ENCODE measurements at places on chromosomes 12 and 14.

GRCh38 chr14:59677771-59678231 lies 101.2 kb upstream of the CCDC175 start:
- no peak for DNase-seq

DNA sequence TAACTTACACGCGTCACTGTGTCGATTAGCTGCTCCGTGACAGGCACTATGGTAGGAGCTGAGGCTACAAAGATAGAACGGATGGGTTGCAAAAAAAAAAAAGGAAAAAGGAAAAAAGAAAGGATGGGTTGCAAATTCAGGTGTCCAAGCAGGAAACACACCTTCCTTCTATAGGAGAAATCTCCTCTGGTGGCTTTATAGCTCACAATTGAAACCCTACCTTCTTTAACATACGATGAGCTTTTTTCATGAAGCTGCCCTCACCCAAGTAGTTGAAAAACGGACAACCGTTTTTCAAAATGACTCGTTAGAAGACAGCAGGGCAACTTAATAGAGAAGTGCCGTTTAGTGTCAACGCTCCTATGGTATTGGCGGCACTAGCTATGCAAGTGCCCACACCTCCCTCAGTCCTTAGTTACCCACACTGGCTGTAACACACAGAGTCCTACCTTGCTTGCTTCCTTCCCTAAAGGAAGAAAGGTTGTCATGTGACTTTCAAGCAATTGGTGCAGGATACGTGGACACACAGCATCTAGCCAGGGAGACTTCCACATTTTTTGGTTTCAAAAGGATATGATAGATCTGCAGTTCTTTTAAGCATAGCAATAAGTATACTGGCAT lies 682 bp upstream of the TRIP11 start:
- DNase-seq: peak; percentile 9

DNA sequence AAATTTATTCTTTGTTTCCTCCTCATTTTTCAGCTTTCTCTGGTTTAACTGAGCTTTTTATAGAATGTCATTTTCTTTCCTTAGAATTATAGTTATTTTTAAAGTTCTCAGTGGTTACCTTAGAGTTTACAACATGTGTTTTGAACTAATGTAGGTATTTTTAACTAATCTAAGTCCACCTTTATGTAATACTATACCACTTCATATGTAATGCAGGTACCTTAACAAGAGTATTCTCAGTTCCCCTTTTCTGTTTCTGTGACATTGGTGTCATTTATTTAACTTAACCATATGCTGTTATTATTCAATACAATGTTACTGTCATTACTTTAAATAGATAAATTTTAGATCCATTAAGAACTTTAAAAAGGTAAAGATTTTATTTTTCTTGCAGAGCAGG lies 30.3 kb upstream of the KCNC2 start:
- DNase-seq: no peak

DNA sequence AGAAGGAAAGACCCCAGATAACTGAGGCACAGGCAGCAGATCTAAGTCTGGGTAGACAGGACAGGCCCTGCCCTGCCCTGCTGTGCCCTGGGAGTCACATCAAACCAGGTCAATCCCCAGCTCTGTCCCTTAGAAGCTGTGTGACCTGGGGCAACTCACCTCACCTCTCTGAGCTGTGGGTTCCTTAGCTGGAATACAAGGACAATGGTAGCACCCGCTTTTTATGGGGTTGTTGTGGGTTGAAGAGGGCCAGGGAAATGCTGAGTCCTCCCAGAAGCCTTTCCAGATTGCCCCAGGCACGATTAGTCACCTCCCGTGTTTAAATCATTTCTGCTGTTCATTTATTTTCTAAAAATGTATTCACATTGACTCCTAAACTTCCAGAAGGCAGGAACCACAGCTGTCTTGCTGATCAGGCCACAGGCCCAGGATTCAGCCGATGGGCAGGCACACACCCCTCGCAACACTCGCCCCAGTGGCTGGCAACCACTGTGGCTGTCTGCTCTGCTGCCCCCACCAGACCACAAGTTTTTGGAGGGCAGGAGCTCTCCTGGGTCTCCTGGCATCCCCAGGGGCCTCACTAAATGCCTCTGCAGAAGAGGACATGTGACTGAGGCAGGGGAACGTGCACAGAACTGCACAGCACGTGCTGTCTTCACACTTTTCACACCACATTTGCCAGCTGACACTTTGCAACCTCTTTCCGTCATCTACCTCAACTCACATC lies 3.0 kb downstream of the SELPLG start:
- peak; percentile 89 for DNase-seq

DNA sequence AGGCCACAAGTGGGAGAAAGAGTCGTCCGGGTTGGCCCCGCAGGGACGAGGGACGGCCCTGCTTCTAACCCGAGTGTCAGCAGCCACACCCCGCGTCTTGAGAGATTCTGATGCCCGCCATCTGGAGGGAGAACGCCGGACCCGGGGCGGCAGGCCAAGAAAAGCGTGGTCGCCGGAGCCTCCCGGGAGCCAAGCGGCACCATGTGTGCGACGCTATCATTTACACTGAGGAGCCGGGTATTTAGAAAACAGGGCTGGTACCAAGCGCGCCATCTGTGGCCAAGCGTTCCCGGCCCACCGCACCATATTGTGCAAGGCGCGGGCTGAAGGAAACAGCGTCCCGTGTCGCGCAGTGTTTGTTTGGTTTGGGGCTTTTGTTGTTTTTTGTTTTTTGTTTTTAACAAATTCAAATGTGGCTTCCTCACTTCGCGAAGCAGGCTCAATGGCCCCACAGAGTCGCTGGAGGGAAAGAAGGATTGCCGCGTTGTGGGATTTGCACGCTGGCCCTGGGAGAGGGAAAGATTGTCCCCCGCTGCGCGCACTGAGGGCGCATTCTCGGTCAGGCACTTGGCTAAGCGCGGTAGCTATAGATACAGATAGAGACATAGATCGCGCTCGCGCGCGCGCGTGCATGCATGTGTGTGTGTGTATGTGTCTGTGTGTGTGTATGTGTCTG lies 153.8 kb downstream of the BCL11B start:
- no peak for DNase-seq

Measured in foreskin fibroblast (primary cell).